Stimulated activated CD8-positive, alpha-beta memory T cell treated with anti-CD3 and anti-CD28 coated beads, Interleukin-12 subunit alpha, Interleukin-12 subunit beta, amount 100 ng/mL, for 1 hour (primary cell): ENCODE measurements at places on chromosomes 7 and 10.

DNA sequence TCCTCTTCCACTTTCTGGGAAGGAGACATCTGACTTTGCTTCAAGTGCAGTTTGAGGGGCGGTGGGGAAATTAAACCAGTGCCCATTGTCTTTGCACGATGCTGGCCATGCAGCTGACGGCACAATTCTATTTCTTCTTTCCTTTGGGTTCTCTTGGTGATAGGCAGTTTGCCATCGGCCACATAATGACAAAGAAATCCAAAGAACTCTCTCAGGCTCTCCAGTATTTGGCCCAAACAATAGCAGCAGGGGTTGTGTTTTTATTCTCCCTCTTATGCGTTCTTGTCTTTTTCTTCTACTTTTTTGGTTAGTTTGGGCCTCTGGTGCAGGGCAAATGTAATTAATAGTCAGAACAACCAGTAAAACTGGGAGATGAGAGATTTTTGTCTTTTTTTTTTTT lies 147.0 kb downstream of the EMX2 start:
- DNase-seq = no peak

- DNase-seq = no peak
Observed at GRCh38 chr7:132450188-132450587, 126.1 kb downstream of the PLXNA4 start.

DNA sequence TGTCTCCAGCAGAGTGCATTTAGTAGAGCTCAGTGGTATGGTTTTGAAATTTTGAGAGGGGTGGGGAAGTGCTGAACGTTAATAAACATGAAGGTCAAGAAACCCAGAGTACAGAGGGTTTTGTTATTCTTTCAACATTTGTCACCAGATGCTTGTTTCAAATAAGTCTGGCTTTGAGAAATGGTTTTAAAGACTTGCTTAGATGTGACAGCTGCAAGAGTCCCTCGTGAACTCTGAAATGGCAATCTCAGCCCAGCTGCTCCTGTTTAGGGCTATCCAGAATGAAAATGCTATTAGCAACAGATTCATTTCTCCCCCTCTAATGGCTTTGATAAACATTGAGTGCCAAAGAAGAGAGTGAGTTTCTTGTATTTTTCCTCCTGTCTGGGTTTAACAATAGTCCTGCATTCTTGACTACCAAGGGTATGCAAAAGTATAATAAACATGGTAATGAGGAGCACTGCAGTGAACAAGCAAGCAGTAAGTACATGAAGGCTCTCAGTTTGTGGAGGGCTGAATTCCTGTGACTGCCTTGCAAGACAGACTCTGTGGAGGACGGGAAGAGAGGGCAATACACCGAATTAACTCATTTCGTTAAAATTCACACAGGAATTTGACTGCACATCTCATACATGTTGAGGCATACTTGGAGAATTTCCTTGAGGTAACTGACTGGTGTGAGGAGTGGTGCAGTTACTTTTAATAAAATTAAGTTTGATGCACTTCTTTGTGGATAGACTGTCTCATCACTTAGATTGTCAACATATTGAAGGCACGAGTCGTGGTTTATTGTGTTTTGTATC lies 490.9 kb downstream of the REEP3 start:
- DNase-seq = no peak

- DNase-seq = no peak
Observed at GRCh38 chr10:36872702-36873393, 252.6 kb upstream of the ANKRD30A start.

DNA sequence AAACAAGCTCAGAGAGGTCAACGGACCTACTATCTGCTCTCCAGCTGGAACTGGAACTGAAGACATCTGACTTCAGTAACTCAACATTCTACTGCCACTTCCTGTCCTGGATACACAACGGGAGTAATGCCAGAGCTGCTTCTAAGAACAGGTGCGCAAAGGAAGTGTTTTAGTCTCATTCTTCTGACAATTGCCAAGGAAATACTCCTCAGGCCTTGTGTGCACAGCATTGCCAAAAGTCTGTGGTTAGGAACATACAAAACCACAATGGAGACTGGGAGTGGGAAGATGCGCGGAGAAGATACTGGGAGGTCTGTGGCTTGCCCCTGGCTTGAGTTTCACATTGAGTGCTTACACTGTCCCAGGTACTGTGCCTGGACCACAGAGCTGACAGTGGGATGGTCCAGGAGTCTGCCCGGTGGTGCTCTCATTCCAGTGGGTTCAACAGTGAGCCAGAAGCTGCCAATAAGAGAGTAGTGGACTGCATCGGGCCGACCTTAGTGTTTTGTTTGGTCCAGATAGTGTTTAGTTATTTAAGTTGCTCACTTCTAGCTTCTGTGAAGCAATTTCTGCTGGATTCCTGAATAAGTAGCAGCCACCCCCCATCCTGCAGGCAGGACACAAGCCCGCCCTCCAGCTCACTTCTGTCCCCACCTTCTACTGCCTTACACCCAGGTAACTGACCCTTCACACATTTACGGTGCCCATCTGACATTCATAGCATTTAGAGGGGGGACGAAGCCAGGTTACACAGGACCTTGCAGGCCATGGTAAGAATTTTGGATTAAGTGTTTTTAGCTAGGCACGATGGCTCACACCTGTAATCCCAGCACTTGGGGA lies 10.3 kb downstream of the TBL2 start:
- DNase-seq = no peak

- DNase-seq = no peak
Observed at GRCh38 chr10:129949411-129949810, 14.7 kb downstream of the EBF3 start.

- DNase-seq = no peak
Observed at GRCh38 chr7:98357751-98358161, 43.1 kb downstream of the BAIAP2L1 start.

DNA sequence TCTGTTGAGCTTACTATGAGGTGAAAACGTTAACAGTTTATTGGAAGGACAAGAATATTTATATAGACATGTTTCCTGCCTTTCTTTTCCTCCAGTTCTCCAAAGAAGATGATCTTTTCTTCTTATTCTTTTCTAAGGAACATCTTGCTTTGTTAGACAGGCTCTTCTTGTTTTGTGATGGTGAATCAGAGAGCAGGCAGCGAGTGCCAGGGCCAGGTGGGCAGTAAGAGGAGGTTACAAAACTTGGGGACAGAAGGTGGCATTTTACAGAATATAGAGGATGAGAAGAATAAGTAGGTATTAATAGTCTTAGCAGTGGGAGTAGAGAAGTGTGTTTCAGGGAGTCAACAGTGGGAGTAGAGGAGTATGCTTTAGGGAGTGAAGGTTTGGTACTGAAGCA lies 223.6 kb downstream of the ARL4A start:
- no peak for DNase-seq

DNA sequence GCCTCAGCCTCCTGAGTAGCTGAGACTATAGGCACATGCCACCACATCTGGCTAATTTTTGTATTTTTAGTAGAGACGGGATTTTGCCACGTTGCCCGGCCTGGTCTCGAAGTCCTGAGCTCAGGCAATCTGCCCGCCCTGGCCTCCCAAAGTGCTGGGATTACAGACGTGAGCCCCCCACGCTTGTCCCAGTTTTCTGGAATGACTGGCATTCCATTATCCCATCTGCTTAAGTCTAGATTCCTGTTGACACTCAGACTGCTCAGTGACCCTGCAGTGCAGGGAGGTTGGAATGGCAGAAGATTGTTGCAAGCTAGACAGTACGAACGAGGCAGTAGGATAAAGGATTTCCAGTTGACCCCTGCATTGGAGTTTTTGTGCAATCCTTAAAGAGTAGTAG lies 135.1 kb upstream of the NPS start:
- no peak for DNase-seq

DNA sequence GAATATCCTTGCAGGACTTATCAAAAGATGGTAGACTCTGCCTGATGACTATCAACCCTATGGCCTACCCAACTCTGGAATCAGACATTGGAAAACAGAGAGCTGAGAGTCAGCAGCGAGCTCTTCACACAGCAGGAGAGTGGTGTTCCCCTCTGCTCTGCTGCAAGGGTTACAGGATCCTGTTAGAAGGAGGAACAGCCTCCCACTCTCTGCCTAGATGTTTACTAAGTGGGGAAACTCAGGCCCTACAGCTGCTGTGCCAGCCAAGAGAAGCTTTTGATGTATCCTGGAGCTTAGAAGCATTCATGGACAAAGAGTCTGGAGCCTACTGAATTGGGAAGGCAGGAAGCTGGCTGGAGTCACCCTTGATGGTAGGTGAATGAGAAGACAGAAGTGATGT lies 104.6 kb downstream of the ABLIM1 start:
- DNase-seq = no peak

DNA sequence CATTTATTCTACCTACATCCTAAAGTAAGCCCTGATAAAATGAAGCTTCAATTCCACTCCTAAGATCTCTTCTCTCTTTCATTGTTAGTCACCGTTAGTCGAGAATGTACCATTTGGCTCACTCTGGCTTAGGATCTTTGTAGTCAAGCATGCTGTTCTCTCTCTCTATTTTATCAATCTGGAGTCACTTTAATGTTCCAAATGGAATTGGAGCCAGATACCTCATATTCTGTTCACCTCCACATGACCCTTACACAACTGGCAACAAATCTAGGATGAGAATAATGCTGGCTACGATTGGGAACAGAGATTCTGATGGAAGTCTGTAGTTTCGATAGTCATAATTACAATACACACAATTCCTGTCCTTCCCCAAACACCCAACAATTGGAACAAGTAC lies 213.7 kb downstream of the TWIST1 start:
- no peak for DNase-seq

- DNase-seq = no peak
Observed at GRCh38 chr10:110269374-110270318, 35.1 kb downstream of the SMNDC1 start.
